ENCODE measurements at places on chromosomes 11 and 22.
A peak's percentile ranks its signal among the peaks of the same experiment; 100 is the strongest.

DNA sequence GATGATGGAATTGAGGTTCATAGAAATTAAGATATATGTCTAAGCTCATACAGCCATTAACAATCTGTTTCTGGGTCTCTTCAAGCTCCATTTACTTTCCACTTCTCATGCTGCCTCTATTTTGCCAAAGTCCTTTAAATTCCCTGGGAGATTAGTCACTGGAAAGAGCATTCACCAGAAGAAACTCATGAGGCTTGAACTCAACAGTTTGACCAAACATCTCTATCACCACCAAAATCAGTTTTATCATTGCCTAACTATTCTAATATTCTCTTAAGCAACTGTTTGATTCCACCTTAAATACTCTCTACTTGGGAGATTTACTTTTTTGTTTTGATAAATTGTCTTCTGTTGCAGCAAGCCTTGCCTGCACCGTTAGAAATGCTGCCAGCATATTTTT is 881.3 kb downstream of the KCNA4 start:
- no peak for DNase-seq

DNA sequence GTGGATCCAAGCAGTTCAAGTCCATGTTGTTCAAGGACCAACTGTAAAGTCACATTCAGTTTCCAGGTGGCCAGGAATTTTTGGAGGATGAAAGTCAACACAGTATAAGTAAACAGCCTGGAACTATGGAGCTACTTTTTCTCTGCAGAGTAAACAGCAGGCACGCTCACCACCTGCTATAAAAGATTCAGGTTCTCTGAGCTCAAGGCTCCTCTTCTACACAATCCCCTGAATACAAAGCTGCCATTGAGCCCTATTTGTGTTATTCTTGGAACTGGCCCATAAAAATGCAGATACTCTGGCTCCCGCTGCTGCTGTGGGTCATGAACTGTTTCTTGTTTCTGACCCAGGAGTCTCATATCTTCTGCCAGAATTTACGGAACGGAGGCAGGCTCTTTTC is 56.9 kb upstream of the PRR5 start:
- no peak for DNase-seq

- no peak for DNase-seq
Observed at GRCh38 chr11:128804481-128804880, 62.6 kb downstream of the KCNJ1 start.

- no peak for DNase-seq
Observed at GRCh38 chr11:64864135-64864472, 14.3 kb downstream of the EHD1 start.

DNA sequence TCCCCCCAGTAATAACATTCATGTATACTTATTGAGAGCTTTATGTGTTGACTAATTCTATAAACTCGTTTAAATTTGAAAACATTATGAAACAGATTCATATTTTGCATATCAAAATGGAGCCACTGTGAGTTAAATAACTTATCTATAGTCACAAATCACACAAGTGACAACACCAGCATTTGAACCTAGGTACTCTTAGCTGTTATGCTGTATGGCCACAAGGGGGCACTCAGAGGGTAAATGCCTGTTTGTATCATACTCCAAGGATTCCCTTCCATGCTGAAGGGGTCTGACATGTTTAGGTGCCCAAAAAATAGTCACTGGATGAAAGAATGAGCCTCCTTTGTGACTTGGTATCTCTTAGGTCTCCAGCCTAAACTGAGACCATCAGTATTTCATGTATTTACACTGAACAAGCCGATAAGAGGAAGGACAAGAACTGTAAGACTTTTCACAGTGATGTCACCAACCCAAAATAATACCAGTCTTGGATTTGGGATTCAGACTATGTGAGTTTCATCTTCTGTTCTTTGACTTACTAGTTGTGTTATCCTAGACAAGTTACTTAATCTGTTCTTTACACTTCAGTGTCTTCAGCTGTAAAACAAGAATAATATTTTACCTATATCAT is 12.2 kb upstream of the OR52D1 start:
- DNase-seq = peak; percentile 26

DNA sequence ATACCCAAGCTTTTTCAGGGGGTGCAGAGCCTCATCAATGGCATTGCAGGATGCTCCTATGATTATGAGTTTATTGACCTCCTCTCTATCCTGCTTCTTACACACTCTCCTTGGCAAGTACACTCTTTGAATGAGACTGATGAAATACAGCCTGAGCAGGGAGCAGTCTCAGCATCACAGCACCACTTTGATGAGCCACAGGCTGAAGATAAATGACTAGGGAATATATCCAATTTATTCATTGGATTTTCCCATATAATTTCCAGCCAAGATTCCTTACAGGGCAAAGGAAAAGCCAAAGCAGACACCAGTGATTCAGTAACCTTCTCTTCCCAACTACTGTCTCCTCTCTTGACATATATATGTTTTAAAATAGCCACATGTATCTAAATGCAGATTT is 79.2 kb downstream of the CASP12 start:
- DNase-seq = no peak

DNA sequence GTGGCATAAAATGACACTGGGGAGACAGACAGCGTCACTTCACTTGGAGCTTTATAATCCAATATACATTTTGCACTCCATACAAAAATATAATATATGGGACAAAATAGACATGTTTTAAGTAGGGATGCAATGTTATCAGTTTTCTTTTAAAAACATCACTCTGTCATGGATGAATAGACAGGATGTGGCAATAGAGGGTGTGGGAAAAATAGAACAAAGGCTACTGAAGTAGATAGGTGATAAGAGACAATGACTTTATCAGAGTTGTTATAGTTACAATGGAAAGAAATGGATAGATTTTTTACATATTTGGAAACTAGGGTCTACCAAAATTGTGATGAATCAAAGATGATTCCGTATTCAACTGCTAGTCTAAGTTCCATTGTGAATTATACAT is 13.1 kb upstream of the NOX4 start:
- DNase-seq = no peak

- DNase-seq = no peak
Observed at GRCh38 chr11:128563942-128564641, 23.3 kb downstream of the ETS1 start.

DNA sequence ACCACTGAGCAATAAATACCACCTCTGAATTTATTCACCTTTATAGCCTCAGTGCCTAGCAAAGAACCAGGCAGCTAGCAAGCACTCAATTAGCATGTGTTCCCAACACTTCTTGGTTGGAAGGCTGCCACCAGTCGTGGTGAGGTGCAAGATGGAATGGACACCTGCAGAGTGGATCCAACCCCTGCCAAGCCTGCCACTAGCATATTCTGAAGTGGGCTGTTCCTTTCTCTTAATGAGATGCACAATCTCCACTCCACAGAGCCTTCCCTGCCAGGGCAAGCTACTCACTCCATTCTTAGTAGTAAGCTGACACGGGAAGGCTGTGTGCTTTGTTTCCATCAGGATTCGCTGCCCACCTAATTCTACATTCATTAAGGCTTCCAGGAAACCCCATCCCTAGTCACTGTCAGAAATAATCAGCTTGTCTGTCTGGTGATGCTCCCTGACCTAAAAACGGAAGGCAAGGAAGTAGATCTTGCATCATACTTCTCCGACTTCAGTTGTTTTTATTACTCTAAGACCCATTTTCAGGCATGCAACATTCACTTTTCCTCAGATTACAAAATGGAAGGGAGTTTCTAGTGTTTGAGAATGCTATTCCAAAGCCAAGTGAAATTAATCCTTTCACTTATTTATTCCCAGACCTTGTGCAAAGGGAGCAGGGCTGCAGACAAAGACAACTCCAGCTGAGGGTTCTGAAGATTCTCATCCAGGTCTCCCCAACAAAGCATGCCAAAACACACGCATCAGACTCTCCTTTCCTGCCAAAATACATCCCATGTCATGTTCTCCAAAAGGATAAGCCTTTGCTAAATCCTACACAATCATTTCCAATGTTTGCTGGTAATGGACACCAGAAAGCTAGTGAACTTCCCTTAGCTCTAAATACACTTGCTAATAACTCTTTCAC is 128.0 kb downstream of the TENM4 start:
- DNase-seq = no peak

- no peak for DNase-seq
Observed at GRCh38 chr11:67347964-67348749, 5.2 kb downstream of the POLD4 start.

Data from CD4-positive, alpha-beta T cell (primary cell).